NCI-H1092 treated with DMSO at 0.1 percent for 48 hours (cell line): ENCODE measurements at places on chromosomes 16 and 17.

- DNase-seq = no peak
These were observed 57.8 kb upstream of the CACNG5 start for GRCh38 chr17:66776999-66777688.

DNA sequence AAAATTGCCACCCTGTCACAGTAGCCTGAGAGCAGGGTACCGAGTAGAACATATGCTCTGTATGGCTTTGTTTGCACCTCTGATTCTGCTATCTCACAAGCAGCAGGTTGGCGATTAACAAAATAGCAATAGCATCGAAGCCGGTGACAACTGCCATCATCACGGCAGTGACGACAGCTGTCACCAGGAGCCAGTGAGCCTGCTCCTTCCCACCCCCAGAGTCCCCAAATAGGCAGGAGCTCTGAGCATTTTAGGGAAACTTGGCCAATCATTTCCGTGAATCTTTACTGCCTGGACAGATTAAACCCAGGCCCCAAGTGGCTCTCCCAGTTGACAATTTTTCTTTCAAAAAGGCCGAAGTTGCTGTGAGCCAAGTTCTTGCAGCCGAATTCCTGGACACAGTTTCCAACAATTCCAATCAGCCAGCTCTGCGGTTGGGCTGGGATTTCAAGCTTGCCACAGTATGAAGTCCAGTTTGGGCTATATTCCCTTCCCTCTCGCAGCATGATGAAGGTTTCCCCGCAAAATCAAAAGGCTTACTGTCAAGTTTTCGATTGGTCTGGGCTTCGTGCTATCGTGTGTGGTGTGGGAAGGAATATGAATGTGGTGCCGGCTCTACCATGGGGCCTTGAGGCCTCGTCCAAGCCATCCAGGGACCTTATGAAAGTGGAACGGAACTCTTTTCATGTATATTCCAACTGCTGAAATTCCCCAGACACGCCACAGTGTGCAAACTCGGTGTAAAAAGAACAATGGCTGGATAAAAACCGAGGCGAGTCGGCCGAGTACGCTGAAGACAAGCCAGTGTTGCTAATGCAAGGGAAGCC lies 186.6 kb downstream of the C16orf78 start:
- DNase-seq = no peak

- no peak for DNase-seq
These were observed 224.1 kb upstream of the FOXF1 start for GRCh38 chr16:86285938-86286921.

GRCh38 chr16:88642881-88643643 lies 4.7 kb downstream of the IL17C start:
- DNase-seq = no peak

GRCh38 chr17:82943339-82943738 lies 103.5 kb upstream of the ZNF750 start:
- DNase-seq = no peak

DNA sequence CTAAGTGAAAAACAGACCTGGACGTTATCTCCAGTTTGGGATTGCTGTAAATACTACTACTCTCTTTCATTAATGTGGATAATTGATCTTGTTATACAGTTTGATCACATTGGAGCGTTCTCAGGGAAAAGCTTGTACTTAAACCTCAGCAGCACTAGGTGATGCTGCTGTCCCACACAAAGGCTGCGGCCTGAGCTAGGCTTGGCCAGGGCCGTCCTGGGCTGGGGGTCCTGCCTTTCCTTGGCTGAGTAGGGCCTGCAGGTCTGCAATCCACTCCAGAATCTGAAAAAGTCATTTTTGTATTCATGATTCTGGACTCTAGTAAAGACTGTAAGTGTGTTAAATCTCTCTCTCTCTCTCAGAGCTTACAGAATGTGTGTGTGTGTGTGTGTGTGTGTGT lies 23.7 kb upstream of the PMFBP1 start:
- no peak for DNase-seq
